ENCODE measurements at places on chromosomes 2 and 18.

DNA sequence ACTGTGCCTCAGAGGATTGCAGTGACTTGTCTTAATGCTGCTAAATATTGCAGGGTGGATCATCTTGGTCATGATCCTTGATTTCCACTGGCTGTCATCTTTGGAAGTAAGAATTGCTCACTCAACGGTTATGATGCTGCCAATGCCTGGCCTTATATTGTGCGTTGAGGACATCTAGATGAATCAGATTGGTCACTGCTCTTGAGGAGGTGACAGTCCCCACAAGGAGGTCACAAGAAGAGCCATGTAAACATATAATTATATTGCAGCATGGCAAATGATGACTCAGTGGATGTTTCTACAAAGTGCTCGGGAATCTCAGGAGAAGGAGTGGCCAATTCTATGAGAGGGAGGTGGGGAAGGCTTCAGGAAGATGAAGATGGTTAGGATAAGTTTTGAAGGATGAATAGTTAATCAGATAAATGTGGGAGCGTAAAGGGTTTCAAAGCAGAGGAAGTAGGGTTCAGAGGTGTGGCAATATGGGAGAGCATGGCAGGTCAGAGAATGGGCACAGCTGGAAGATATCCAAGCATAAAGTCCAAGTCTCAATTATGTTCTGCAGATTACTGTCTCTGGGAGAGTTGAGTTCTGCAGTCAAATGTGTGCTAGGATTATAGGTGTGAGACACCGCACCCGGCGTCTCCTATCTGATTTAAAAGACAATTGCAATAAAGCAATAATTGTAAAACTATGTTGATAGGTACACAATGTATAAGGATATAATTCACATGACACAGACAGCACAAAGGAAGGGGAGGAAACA is 21.3 kb upstream of the TMEM131 start:
- DNase-seq: no peak

DNA sequence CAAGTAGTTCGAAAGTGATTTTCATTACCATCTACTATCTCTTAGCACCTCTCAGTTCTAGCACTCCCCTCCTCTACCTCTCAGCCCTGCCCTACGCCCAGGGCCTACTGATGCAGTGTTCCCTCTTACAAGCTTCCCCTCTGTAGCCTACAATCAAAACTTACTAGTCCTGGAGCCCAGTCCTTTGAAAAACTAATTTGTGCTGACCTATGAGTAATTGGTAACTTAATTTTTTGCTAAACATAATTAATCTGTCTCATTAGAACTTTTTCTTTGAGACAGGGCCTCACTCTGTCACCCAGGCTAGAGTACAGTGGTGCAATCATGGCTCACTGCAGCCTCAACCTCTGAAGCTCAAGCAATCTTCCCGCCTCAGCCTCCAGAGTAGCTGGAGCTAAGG is 44.9 kb downstream of the MREG start:
- DNase-seq: no peak

DNA sequence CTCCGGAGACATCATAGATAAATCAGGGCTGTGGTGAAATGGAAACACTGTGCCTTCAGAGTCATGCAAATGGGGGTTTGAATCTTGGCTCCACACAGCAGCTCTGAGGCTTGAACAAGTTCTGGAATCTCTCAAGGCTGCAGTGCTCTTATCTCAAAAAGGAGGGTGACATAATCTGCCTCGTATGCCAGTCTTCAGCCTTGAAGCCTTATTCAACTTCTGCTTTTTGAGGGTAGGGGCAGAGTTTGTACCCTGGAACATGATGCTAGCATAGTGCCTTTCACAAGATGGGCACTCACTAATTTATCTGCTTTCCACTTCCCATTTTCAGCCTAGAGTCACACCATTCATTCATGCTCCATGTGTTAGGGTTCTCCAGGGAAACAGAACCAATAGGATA is 42.3 kb downstream of the GATA6 start:
- no peak for DNase-seq

GRCh38 chr2:241273210-241274020 is 42.1 kb downstream of the HDLBP start:
- DNase-seq: no peak

- no peak for DNase-seq
These were observed 203.4 kb upstream of the TRIB2 start for GRCh38 chr2:12513339-12513738.

- no peak for DNase-seq
These were observed 84.2 kb downstream of the MYOM1 start for GRCh38 chr18:3135536-3135935.

DNA sequence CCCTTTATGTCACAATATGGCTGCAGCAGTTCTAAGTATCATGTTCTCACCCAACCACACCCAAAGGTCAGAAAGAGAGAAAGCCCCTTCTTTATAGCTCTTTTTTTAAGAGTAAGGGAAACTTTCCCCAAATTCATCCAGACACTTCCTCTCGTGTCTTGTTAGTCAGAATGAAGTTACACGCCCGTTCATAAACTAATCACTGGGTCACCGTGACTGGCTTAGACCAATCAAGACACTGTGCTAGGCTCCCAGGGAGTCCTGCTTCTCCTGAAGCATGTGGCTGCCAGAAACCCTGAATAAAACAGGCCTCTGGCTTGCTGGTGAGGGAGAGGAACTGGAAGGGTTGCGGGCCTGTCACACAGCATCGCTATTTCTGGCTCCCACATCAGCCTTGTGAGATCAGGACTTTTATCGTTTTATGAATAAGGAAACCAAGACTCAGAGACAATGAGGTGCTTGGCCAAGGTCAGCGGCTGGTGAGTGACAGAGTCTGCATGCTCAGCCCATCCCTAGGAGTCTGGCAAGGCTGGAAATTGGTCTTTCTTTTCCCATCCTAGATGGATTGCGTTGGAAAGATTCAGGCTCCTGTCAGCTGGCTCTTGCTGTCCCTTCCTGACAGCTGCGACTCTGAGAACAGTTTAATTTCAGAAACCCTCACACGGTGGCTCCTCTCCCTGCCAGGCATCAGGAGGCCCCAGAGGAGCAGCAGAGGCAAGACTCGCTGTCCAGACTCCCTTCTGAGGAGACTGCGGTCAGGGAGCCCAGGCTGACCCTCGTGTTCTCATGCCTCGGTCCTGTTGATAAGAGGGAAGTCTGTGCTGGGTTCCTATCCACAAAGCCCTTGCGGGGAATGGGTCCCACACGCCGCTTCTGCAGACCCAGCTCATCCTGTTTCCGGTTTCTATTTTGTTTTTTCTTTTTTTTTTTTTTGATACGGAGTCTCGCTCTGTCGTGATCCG is 104.5 kb upstream of the TAF1B start:
- DNase-seq: no peak

GRCh38 chr2:198080879-198081765 is 276.7 kb downstream of the PLCL1 start:
- DNase-seq: no peak

DNA sequence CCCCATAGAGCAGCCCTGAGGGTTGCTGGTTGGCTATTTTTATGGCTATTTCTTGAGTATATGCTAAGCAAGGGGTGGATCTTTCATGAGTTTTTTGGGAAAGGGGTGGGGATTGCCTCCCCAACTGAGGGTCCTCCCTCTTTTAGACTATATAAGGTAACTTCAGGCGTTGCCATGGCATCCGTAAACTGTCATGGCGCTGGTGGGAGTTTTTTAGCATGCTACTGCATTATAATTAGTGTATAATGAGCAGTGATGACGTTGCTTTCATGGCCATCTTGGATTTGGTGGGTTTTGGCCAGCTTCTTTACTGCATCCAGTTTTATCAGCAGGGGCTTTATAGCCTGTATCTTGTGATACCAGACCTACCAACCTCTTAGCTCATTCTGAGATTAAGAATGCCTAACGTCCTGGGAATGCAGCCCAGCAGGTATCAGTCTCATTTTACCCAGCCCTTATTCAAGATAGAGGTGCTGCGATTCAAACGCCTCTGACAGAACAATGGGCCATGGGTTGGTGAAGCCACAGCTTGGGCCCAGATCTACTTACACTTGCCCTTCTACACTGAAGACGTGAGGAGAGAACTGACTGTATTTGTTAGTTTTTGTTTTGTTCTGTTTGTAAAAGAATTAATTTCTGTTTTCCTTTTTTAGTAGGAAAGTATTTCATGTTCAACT is 53.8 kb upstream of the TMEM163 start:
- no peak for DNase-seq

GRCh38 chr2:133801946-133802345 is 233.7 kb upstream of the NCKAP5 start:
- DNase-seq: no peak

GRCh38 chr18:74775239-74775638 is 177.6 kb downstream of the ZNF407 start:
- DNase-seq: no peak

DNA sequence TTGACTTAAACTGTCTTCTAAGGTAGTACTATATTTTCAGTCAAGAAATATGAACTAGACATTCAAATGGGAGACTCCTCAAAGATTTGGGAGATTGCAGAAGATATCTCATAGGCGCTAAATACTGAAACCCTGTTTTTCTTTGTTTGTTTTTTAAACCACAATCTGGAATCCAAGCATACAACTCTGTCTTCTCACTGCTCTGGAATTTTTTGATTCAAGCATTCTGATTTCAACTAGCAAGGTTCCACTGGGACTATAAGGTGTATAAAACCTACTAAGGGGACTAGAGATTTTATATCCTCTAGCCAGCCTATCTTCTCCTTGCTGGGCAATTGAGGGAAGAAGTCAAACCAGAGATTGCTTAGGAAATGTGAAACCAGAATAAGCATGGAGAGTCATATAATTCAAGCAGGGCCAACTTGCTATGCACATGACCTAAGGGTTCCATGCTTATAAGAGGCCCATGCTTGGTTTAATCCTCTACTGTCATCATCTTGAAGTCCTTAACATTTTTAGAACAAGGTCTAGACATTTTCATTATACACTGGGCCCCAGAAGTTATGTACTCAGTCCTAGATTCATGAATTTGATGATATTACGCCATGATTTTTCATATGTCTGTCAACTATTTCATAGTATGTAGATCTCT is 405.5 kb downstream of the PARD3B start:
- DNase-seq: no peak

DNA sequence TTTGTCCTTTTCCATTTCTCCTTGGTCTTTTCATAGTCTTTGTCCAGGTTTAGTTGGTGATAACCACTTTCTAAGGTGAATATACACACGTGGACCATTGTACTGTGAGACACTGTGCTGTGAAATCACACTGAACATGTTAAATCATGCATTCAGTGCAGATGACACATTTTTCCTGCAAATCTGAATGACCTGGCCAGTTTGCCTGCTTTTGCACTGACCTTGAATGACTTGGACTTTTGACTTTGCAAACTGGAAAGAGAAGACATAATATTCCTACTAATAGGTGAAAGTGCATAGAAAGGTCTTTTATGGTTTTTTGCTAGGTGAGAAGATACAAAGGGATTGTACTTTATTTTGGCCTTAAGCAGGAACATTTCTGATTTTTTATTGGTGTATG is 21.7 kb upstream of the PHLPP1 start:
- DNase-seq: no peak

GRCh38 chr2:125553768-125554167 is 1102.2 kb upstream of the GYPC start:
- no peak for DNase-seq

- no peak for DNase-seq
These were observed 23.5 kb downstream of the TMEM37 start for GRCh38 chr2:119455066-119455718.

DNA sequence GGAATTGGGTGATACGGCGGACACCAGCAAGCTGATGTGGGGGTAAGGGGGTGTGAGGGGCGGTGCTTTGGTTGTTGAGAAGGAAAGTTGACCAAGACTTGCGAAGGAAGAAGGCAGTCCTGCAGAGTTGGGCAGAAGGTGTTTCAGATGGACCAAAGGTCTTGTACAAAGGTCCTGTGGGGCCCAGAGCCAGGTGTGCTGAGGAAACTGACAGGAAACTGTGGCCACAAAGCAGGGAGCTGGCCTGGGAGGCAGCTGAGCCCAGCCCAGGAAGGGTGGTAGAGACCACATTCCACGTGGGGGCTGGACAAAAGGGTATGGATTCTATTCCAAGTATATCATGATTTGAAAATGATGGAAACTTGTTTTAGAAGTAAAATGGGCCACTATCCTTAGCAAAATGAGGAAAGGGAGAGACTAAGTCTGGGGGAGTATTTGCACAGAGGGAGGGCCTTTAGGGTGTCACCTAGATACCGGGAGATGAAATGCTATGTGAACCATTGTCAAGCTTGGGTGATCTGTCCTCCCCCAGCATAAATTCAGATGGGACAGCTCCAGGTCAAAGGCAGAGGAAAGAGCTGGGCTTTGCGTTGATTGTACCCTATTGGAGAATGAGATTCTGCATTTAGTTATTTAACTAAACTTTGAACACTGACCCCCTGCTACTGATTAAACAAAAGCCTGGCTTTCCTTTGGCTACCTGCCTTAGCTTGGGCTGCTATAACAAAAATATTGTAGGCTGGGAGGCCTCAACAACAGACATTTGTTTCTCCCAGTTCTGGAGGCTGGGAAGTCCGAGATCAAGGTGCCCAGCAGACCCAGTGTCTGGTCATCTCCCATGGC is 4.3 kb upstream of the EDAR start:
- no peak for DNase-seq

- no peak for DNase-seq
These were observed 49.1 kb downstream of the CLIP4 start for GRCh38 chr2:29164091-29164846.

DNA sequence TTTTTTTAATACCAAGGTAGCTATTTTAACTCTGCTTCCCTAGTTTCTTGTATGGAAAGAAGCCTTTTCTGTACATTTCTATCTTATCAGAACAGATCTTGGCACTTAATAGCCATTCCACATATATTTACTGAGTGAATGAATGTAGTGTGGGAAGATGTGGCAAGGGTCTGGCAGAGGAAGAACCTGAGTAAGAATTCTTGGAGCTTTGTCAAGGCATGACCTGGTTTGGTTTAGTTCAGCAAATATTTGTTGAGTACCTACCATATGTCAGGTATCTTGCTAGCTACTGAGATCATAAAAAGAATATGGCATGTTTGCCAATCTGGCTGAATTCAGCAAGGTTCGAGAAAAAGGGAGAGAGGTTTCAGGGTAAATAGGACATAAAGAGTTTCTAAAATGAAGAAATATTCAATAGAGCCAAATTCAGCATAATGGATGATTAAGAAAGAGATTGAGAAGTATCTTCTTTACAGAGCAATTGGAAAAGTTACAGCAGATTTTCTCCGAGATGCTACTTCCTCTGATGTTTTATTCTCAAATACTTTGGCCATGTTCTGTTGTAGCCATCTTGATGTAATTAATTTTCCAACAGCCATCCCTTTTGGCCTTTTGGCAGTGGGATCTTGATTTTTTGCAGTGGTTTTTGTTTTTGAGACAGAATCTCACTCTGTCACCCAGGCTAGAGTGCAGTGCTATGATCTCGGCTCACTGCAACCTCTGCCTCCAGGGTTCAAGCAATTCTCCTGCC is 21.7 kb upstream of the MEP1B start:
- DNase-seq: no peak
